ENCODE measurements at places on chromosomes 5 and 9.

DNA sequence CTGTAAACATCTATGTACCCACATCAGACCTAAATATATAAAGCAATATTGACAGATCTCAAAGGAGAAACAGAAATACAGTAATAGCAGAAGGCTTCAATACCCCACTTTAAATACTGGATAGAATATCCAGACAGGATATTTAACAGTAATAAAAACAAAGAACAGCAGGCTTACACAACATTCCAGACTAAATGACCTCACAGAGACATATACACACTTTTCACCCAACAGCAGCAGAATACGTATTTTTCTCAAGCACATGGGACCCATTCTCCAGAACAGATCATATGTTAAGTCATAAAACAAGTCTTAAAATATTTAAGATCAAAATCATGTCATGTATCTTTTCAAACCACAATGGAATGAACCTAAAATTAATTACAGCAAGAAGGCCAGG, 76.8 kb downstream of the CAMSAP1 start:
- no peak for DNase-seq

DNA sequence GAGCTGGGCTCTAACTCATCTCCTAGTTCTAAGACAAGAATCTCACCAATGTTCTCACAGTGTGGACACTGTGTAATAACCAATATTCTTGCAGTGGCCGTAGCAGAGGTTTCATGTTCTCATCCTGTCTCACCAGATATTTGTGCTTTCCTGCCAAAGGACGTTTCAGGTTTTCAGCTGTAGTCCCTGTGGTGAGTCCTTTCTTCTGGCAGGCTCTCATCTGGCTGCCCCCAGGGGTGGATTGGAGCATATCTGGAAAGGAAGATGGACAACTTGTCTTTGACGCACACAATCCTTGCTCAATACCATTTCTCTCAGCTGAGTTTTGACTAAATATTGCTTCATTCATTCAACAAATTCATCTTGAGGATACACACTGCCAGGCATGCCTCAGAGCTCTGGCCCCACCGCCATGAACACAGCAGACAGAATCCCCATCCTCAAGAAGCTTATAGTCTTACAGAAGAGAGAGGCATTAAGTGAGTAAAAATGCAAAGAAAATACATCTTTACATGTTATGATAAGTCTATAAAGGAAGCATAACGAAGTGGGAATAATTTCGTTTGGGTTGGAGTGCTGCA, 33.8 kb upstream of the NEURL1B start:
- DNase-seq: no peak

- DNase-seq: no peak
These were observed 3.9 kb downstream of the FNIP1 start for GRCh38 chr5:131792896-131793295.

- no peak for DNase-seq
These were observed 69.3 kb downstream of the MAT2B start for GRCh38 chr5:163574472-163575440.

Measured in hematopoietic multipotent progenitor cell (in vitro differentiated cells).